WERI-Rb-1 (cell line): ENCODE measurements at places on chromosomes 6 and 20.

- no peak for DNase-seq
These were observed 153.7 kb upstream of the PRDM1 start for GRCh38 chr6:105932440-105932839.

GRCh38 chr20:61628901-61629601 is 377.0 kb downstream of the CDH4 start:
- DNase-seq: no peak

- no peak for DNase-seq
These were observed 13.7 kb downstream of the RAET1E start for GRCh38 chr6:149884215-149884614.

GRCh38 chr20:63096681-63097335 is 90.0 kb upstream of the BHLHE23 start:
- peak; percentile 4 for DNase-seq

DNA sequence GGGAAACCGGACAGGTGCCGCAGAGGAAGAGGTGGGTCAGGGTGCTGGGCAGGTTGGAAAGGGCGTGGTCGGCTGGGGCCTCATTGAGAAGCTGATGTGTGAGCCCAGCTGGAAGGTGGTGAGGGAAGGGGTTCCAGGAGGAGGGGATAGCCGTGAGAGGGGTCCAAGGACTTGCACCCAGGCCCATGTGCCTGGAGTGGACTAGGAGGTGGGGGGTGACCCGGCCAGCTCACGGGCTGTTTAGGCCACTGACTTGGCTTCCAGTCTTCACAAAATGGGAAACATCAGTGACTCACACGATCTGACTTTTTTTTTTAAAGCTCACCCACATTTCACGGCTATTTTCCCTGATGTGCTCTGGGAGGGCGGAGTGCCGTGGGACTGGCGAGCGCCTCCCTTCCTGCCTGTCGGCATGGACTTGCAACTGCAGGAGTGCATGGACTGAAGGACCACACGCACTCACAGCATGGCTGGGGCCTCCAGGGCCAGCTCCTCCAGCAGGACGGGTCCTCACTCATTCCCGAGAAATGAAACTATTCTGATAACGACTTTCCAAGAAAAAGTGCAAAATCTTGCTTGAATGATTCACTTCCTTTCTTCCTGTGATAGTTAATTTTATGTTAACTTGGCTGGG is 13.5 kb upstream of the PDE10A start:
- DNase-seq: no peak

DNA sequence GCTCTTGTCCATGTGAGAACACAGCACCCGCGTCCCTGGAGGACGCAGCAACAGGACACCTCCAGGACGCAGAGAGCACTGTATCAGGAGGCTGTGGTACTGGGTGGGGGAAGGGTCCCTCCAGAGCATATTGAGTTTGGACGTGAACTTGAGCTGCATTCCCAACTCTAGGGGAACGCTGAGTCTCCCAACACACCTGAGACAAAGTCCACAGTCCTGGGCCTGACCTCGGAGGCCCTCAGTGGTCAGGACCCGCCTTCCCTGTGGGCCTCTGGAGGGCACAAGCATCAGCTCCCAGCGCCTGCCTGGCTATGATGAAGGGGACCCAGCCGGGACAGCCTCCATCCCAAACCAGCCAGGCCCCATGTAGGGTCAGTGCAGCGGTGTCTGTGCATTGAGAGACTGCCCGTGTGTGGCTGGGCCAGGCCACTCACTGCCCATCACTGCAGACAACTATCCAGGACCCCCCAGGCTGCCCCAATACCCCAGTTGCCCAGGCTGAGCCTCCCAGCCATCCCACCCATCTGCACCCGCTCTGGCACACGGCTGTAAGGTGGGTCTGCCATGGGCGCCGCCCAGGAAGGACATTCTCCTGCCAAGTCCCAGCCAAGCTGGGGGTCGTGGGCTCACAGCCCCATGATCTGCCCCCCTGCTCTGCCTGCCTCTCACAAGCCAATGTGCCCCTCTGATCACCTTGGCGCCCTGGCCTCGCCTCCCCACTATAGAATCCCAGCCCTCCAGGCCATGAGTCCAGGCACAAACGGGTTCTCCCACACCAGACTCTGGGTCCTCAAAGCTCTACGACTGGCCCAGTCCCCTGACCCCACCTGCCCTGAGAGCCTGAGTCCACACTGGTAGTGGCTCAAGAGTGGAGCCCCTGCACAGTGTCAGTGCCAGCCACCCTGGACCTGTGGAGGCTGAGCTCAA is 115.7 kb downstream of the TAF4 start:
- DNase-seq: no peak

DNA sequence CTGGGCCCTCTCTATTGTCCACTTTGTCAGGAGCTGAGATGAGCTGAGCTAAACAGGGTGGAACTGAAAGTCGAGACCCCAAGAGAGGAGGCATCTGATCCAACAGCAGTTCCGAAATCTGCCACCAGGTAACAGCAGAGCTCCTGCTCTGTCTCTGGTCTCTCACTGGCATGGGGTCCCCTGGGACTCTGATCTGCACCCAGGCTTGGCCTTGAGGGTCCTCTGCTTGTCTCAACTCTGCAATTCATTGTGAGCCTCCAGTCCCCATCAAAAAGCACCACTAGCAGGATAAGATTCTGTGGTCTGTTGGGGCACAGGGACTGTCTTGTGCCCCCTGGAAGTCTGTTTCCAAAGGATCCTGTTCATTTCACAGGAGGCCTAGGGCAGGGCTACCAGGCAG is 62.5 kb upstream of the TOP1 start:
- DNase-seq: no peak

DNA sequence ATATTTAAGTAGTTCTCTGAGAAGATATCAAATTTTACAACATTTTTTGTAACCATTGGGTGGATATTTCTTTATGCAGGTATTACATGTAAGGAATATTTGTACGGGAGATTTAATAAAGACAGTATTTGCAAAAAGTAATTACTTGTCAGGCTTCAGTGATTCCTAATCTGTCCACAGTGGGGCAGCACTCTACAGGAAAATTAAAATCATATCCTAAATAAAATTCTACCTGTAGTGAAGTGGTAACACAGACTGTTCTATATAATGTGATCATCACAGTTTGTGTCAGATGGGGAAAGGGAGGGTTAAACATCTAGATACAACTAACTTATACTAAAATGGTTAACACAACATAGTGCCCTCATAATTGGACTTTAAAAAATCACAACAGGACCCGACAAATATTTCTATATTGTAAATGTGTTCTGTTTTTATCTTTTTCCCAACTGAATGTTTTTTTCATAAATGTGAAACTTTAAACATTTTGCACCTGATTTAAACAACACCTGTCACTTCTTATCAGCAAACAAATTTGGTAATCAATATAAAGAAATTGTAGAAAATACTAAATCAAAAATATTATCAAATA is 145.6 kb upstream of the MANEA start:
- DNase-seq: peak; percentile 32

DNA sequence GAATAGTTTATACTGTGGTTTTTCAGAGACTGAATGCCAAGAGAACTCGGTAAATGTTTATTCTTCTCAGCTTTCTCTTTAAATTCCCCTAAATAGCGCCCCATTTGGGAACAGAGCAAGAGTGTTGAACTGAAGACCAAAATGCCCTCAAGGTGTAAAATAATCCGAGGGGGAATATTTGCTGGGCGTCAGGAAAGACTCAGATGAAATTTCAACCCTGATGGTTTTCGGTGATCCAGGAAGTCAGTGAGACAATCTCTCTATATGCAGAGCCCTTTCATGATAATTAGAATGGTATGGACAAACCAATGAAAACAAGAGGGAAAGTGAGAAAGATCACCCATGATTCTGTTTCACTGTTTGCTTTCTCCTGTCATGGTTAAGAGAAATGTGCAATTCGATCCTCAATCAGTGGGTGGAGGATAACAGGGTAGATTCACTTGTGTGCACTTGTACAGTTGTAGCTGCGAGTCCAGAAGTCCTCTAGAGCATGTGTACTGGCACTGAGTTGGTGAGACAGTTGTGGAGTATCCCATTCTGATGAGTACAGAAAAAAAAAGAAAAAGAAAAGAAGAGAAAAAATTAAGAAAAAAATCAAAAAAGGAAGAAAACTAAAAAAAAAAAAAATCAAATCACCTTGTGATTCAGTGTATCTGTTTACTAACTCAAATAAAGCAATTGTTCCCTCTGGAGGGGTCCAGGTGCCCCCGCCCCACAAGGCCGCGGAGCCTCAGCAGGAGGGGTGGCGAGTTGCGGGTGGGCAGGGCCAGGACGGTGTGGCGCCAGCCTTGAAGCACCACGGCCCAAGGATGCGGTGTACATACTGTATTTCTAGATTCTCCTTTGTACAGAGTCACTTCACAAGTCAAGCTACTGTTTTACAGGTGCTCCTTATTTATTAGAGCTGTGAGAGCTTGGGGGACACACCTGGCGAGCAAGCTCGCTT is 164.9 kb downstream of the SCML4 start:
- no peak for DNase-seq

DNA sequence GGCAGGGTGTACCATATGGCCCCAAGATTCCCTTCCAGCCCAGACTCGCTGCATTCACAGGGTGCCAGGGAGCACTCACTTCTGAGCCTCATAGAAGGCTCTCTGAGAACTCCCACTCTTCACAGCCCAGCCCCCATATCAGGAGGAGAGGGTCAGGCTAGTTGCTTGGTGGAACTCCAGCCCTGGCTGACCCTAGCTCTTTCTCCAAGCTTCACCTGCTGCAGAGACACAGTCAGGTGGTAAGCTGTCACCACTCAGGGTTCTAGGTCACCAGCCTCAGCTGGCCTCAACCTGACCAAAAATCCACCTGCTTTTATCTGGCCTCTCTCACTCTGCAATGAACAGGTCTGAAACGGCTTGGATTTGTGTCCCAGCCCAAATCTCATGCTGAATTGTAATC is 162.7 kb upstream of the MLN start:
- peak; percentile 19 for DNase-seq

- no peak for DNase-seq
These were observed 40.6 kb downstream of the TXLNB start for GRCh38 chr6:139251045-139251690.

GRCh38 chr20:38607351-38607750 is 5.7 kb downstream of the ARHGAP40 start:
- DNase-seq: no peak

- DNase-seq: no peak
These were observed 52.2 kb downstream of the MRPL14 start for GRCh38 chr6:44074813-44075646.

- no peak for DNase-seq
These were observed 22.6 kb upstream of the TINAG start for GRCh38 chr6:54285595-54285994.
